ENCODE measurements at places on chromosomes 12 and 14.

GRCh38 chr14:95516554-95517181 is at the start of gene SYNE3:
Gene SYNE3 (minus strand): TSS chr14:95516650. CDS start chr14:95475821, 40,829 bp downstream.
- DNase-seq: no peak

DNA sequence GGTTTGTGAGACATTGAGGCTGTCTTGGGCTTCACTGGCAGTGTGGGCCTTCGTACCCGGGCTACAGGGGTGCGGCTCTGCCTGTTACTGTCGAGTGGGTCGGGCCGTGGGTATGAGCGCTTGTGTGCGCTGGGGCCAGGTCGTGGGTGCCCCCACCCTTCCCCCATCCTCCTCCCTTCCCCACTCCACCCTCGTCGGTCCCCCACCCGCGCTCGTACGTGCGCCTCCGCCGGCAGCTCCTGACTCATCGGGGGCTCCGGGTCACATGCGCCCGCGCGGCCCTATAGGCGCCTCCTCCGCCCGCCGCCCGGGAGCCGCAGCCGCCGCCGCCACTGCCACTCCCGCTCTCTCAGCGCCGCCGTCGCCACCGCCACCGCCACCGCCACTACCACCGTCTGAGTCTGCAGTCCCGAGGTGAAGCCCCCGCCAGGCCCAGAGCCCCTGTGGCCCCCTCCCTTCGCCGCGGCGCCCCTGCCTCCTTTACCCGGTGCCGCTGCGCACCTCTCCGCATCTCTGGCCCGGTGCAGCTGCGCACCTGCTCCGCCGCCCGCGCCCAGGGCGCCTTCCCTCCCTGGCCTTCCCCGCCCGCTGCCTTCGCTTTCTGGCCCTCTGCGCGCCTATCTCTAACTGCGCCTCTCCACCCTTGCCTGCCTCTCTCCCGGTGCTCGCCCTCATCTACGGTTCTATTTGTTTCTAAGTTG is at the start of gene ENO2:
TSS of gene ENO2 (plus strand) at position 335 of the 701 bp plus-strand sequence. CDS start 1,253 bp downstream, outside the sequence.
- DNase-seq: peak; percentile 34

DNA sequence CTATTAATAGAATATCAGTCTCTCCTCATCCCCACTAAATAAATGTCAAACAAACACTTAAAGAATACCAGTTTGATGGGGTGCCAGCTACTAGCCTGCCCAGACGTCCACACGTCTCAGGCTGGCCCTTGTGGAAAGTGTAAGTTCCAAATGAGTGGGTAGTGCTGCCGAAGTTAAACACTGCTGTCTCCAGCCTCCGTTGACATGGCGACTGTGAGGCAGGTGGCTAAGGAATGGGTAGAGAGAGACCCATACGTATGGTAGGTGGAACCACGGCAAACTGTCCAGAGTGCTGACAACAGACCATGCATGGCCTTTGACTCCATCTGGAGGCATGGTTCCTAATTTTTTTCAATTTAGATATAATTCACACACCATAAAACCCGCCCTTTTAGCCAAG is 37.9 kb downstream of the PITPNM2 start:
- no peak for DNase-seq

DNA sequence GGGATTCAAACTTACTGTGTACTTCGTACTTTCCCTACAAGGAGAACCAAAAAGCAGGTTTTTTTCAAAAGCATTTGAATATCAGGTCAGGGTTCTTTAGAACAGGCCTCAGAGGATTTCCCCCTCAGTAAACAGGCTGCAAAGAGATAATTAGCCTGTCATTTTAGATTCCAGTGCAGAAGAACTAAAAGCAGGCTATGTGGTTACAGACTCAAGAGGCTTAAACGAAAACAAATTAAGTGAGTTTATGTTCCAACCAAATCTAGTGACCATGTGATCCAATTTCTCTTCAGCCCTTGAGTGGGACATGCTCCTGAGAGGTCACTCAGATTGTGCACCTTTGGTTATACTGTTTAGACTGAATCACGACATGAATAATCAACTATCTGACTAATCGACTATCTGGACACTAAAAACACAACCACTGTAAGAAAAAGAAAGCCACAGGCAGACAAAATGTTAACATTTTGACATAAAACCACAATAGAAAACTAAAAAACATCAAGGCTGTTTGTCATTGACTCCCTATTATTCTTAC is 4.5 kb downstream of the TMED8 start:
- no peak for DNase-seq

DNA sequence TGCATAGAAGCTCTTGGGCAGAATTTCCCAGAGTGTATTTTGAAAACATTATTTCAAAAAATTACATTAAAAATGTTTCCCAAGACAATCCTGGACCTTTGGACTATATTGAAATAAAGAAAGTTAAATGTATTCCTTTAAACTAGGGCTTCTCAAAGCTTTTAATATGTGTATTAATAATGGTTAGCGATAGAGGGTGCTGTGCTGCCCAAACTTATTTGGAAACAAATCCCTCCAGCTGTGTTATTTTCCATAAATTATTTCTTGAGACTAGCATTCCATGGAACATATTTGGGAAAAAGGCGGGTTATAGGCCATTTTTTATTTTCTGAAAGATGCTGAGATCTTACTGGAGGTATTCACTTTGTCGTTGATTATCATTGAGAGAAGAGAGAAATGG is 397.8 kb upstream of the MIS18BP1 start:
- no peak for DNase-seq

DNA sequence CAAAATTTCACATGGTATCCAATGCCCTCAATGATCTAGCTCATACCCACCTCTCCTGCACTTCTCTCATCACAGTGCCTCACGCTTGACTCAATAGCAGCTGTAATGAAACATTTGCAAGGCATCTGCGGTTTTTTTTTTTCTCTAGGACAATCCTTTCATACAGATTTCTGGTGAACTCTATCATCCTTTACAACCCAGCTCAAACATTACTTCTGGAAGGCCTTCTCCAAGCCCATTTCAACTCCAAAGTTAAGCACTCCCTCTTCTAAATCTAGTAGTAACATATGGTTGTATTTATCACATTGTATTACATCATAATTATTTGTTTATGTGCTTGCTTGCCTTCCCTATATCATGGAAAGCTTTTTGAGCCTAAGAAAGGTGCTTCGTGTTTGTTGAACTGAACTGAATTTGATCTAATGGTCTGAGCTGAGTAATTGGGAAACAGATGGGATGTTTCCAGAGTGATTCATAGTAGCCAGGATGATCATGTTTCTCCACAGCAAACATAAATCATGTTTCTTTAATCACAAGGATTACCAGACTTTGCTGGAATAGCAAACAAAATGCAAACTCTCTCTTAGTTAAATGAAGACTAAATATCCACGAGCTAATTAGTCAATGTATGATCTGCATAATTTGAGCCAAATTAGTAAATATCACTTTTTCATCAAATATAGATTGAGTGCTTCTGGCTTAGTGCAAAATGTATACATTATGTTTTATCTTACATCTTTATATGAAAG is 14.3 kb downstream of the CFL2 start:
- DNase-seq: no peak

DNA sequence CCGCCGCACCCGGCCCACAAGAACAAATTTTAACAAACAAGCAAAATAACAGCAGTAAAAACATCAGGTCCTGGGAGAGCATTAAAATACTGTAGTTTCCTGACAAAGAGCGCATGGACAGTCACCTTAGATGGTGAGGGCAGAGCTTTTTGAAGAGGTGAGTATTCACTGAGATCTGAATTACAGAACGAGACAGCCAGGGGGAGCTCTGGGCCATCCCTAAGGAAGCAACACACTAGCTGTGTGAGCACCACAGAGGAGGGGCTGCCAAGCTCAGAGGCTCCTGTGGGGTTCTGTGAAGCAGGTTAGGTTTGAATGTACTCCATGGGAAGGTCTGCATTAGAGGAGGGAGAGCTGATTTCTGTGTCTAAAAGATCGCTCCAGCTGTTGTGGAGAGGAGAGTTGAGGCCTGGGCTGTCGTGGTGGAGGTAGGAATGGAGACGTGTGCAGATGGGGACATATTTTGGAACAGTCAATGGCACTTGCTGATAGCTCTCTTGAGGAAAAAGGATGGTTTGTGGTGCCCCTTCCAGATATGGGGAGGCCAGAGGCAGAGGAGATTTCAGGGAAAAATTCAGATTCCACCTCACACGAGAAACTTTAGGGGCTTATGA is 72.9 kb downstream of the TRAFD1 start:
- peak; percentile 45 for DNase-seq

DNA sequence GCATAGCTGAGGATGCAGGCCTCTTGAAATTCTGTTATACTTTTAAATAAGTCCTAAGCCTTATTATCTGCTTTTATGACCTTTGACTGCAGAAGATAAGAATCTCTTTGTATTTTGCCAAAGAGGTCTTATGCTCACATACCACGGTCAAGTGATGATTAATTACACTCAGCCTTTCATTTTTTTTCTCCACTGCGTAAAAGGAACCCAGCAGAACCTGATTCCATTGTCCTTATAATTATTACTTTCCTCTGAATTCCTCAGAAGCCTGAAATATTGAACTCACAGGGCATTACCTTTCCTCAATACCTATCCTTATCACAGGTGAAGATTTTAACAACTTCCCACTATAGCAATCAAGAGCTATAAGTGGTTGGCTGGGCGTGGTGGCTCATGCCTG is 498.7 kb upstream of the RPL10L start:
- no peak for DNase-seq

DNA sequence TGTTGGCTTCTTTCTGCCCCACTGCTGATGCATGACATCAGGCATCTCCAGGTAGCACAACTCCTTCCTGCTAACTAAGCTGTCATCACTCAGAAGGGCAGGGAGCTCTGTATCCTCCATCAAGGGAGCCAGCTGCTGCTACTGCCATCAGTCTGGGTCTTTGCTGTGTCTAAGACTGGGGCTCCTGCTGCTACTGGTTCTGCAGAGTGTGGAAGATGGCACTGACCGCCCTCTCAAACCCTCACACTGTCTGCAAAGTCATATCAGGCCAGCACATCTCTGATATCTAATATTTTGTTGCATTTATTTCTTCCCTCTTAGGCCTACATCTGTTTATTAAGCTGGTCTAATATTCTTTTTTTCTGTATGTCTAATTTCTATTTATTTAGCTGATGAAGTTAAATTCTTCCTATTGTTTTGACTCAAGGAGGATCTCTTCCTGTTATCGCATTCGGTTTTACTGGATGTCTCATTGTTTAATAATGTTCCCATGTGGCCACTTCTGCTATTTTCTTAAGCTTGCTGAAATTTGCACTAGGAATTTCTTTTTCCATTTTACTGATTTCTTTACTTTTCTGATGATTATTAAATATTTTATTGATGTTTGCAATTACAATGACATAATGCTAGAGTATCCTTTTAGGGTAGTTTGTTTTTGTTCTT is 7.6 kb upstream of the E2F7 start:
- no peak for DNase-seq

GRCh38 chr12:93008044-93008778 is 79.1 kb upstream of the EEA1 start:
- no peak for DNase-seq

GRCh38 chr12:1670358-1671268 is 20.3 kb upstream of the ADIPOR2 start:
- DNase-seq: no peak

DNA sequence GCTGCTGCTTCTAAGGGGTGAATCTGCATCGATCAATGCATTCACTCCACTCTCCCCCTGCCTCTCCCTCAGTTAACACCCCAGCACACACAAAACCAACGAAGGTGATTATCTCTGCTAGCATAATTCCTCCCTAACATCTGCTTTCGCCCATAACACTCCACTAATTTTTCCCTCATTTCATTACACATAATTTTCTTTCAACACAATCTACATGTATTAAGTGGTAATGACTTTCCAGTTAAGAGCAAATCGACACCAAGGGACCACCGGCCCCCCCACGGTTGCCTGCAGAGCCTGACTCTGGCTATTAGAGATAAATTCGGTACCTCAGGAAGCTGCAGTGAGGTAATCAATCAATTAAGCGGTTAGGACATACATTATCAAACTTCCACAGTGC is 1115.6 kb downstream of the BCL11B start:
- no peak for DNase-seq

GRCh38 chr12:131074221-131075083 is 120.7 kb downstream of the ADGRD1 start:
- no peak for DNase-seq

- peak; percentile 77 for DNase-seq
These were observed 21.5 kb upstream of the IFNG start for GRCh38 chr12:68180792-68181744.

DNA sequence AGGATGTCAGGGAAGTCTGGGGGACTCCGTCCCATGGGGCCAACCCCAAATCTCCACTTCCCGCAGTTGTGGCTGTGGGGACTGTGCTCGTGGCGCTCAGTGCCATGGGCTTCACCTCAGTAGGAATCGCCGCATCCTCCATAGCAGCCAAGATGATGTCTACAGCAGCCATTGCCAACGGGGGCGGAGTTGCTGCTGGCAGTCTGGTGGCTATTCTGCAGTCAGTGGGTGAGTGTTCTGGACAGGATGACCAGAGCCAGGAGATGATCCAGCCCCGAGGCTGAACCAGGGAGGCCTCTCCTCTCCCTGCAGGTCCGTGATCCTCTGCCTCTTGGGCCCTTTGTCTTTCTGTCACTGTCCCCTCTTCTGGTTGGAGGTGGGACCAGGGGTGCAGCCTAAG is 8.8 kb upstream of the IFI27 start:
- DNase-seq: no peak

DNA sequence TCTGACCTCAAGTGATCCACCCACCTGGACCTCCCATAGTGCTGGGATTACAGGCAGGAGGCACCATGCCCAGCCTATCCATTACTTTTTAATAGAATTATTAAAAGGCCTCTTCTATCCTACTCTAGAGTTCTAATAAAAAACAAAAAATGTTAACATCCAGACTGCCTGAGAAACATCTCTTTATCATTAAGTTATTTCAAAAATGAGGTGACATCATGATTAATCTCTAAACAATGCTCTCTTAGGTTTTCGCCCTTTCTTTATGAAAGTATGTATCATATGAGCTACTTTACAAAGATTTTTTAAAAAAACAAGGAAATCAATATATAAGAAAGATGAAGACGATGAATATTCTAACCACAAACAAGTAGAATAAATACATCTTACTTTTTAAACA is 52.6 kb downstream of the FGD6 start:
- no peak for DNase-seq

- no peak for DNase-seq
These were observed 69.6 kb downstream of the CHST11 start for GRCh38 chr12:104526320-104526719.

- no peak for DNase-seq
These were observed 183.1 kb downstream of the TMEM121 start for GRCh38 chr14:105709281-105710118.
